ENCODE measurements at places on chromosomes 11 and 22.
A peak's percentile ranks its signal among the peaks of the same experiment; 100 is the strongest.

DNA sequence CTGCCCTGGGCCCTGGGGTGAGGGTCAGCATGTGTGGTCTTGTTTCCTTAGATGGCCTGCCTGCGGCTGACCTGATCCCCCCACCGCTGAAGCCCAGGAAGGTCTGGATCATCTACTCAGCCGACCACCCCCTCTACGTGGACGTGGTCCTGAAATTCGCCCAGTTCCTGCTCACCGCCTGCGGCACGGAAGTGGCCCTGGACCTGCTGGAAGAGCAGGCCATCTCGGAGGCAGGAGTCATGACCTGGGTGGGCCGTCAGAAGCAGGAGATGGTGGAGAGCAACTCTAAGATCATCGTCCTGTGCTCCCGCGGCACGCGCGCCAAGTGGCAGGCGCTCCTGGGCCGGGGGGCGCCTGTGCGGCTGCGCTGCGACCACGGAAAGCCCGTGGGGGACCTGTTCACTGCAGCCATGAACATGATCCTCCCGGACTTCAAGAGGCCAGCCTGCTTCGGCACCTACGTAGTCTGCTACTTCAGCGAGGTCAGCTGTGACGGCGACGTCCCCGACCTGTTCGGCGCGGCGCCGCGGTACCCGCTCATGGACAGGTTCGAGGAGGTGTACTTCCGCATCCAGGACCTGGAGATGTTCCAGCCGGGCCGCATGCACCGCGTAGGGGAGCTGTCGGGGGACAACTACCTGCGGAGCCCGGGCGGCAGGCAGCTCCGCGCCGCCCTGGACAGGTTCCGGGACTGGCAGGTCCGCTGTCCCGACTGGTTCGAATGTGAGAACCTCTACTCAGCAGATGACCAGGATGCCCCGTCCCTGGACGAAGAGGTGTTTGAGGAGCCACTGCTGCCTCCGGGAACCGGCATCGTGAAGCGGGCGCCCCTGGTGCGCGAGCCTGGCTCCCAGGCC, 12.7 kb downstream of the TMEM121B start:
- no peak for DNase-seq

DNA sequence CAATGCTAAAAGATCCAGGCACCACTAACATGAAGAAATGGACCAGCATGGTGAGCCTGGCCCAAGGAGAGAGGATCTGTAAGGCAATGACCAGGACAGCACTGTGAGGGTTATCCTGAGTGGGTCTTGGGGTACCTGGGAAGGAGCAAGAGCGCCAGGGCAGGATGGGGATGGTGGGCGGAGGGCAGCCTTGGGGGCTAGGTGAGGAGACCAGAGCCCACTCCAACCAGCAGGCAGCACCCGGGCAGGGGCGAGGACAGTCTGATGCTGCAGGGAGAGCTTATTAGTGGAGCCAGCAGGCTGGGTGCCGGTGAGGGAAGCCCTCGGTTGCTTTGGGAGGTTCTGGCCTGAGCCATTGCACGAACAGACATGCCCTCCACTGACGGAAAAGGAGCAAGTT, 10.7 kb upstream of the NAP1L4 start:
- DNase-seq, result no peak

GRCh38 chr11:95337972-95338429, 107.0 kb upstream of the SESN3 start:
- DNase-seq, result peak; percentile 45

DNA sequence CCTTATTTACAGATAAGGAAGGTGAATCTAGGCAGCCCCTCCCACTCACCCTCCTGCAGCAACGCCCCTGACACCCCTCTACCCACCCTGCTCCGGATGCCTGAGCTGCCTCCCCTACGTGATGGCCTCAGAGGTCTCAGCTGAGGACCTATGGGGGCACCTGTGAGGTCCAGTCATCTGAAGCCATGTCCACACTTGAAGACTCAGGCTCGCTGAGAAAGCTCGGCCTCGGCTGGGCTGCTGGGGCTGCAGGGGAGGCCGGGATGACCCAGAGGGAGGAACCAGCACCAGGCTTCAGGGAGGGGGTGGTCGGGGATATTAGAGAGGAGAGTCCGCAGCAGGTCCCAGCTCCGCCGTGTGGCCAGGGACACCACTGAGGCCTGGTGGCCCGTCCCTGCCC, 92.8 kb downstream of the BRD1 start:
- no peak for DNase-seq

- DNase-seq, result no peak
Measured at GRCh38 chr11:63553759-63554158, 9.4 kb downstream of the PLAAT2 start.

DNA sequence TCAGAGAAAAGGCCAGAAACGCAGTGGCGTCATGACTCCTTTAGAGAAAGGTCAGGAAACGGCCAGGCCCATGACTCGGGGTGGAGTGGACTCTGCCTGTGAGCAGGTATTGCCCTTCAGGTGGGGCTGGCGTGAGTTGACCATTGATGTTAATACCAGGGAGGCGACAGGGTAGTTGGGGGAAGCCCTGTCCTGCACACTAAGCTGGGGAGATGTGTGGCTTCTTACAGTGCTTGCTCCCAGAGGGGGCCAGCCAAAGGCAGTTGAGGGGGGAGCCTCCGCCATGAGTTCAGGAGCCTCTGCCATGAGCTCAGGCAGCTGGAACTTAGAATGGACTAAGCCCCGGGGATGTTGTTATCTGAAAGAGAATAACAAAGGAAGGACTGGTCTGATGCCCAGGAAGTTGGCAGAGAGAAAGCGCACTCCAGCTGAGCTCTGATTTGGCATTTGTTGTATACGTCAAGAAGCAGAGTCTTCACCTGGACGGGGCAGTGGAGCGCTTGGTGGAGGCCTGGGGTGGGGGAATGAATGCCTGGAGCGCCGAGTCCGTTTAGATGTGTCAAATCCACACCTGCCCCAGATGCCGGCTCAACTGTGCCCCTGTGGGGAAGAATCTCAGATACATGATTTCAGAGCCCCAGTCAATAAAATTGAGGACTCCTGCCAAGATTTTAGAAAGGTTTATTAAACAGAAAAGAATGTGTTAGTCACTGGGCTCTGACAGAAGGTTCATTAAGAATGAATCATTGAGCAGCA, 222.5 kb downstream of the TBC1D22A start:
- DNase-seq, result peak; percentile 85

- DNase-seq, result no peak
Measured at GRCh38 chr11:47437746-47438418, 11.1 kb downstream of the RAPSN start.

DNA sequence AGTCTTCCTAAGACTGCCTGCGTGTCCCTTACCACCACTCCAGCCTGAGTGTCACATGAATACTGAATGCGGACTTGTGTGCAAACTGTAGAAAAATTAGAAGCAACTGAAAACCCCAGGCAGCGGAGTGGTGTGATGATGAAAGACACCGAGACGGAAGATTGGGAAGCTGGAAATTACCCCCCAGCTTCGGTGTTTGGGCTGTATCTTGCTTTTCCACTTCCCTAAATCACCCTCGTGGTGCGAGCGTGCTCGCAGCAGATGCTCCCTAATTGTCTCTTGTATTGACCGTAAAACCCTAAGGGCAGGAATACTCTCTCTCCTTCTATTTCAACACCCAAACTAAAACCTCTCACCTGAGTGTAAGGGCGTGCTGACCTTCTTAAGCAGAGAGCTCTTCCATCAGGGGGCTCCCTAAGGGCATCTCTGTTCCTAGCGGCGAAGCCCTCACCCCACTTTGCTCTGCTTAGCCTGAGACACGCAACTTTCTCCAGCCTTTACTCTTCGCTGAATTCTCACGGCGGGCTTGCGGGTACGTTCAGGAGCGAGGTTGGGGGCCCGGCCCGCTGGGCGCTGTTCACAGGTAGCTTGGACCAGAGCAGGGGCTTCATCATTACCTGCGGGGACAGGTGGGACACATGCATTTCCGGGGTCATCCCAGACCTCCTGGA, 62.4 kb downstream of the CRYBB2 start:
- DNase-seq, result no peak

GRCh38 chr11:116510166-116510565, 262.6 kb downstream of the BUD13 start:
- no peak for DNase-seq

GRCh38 chr11:113553235-113553634, 78.0 kb upstream of the DRD2 start:
- peak; percentile 79 for DNase-seq

DNA sequence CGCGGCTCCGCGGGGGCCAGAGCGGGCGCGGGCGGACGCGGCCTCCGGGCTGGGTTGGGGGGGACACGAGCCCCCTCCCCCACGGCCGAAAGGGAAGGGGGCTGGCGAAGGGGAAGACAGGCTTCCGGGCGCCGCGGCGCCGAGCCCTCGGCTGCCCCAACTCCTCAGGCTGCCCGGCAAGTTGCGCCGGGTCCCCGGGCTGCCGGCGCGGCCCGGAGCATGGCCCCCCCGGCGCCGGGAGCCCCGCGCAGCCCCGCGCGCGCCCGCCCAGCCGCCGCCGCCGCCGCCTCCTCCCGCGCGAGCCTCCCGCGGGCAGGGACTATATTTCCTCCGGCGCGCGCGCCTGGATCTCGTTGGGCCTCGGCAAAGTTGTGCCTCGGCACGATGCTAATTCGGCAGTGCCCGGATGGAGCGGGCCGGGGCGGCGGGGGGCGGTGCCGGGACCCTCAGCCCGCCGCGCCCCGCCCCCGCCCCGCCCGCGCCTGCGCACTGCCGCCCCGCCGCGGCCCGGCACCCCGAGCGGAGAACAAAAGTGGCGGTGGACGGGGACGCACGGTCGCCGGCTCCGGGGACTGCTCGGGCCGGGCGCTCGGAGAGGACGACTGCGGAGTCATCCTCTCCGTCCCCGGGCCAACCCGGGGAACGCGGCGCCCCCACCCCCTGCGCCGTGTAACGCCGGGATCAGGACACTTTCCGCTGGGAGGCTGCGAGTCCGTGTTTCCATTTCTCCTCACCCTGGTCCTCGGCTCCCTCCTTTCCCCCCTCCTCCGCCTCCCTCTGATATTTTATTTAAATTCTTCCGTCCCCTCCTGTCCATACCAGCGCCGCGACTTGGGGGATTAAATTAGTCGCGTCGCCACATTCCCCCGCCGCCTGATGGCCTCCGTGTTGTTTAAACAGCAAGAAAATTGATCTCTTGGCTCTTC, at the start of gene PHF21B:
TSS of gene PHF21B (minus strand) at position 400 of the 926 bp plus-strand sequence. CDS start 456 bp downstream, outside the sequence.
- no peak for DNase-seq

- DNase-seq, result peak; percentile 21
Measured at GRCh38 chr11:12403122-12403996, 26.0 kb downstream of the PARVA start.

- no peak for DNase-seq
Measured at GRCh38 chr11:134391656-134392055, 20.4 kb downstream of the B3GAT1 start.

DNA sequence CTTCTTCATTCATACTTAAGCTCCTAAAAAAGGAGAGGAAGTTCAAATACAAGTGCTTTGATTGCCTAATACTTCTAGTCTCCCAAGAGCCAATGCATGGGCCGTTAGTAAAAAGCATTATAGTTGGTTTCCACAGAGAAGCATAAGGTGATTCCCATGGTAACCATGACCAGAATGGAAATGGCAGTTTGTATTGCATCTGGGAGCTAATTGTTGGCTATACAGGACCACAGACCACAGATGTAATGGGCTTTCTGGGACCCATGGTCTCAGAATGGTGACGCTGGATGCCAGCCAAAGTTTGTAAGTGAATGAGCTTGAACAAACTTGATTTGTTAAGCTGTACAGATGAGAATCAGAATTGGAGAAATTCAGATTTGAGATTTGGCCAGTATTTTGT, 333.9 kb upstream of the C11orf87 start:
- no peak for DNase-seq

DNA sequence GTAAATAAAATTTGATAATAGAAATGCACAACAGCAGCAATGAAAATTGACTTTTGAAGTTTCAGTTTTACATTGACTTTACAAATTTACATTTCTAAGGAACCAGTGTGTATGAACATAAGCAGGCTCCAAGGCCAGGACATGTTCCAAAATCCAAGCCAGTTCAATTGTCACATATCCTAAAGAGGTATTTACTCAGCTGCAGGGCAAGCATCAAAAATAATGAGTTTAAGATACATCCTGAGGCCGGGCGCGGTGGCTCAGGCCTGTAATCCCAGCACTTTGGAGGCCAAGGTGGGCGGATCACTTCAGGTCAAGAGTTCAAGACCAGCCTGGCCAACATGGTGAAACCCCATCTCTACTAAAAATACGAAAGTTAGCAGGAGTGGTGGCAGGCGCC, 39.0 kb upstream of the AKIP1 start:
- no peak for DNase-seq

GRCh38 chr11:100920593-100920992, 209.0 kb downstream of the PGR start:
- DNase-seq, result peak; percentile 13

GRCh38 chr22:31347251-31348008, 1.3 kb upstream of the PATZ1 start:
- peak; percentile 47 for DNase-seq

DNA sequence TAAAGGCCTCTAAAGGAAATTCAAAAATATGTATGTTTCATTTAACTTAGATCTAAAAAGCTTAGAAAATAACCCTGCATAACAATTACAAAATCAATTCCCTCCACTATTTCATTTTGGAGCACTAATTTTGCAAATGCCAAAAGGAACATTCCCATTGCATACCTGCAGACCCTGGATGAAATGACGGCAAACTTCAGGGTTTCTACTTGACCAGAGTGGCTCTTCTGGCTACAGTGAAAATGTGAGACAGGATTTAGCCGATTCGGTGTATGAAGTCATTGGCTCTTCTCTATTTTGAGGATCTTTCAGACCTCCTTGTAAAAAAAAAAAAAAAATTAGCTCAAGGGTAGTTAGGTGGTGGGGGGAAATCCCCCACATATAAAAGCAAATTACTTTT, 44.1 kb downstream of the PAX6 start:
- DNase-seq, result no peak

DNA sequence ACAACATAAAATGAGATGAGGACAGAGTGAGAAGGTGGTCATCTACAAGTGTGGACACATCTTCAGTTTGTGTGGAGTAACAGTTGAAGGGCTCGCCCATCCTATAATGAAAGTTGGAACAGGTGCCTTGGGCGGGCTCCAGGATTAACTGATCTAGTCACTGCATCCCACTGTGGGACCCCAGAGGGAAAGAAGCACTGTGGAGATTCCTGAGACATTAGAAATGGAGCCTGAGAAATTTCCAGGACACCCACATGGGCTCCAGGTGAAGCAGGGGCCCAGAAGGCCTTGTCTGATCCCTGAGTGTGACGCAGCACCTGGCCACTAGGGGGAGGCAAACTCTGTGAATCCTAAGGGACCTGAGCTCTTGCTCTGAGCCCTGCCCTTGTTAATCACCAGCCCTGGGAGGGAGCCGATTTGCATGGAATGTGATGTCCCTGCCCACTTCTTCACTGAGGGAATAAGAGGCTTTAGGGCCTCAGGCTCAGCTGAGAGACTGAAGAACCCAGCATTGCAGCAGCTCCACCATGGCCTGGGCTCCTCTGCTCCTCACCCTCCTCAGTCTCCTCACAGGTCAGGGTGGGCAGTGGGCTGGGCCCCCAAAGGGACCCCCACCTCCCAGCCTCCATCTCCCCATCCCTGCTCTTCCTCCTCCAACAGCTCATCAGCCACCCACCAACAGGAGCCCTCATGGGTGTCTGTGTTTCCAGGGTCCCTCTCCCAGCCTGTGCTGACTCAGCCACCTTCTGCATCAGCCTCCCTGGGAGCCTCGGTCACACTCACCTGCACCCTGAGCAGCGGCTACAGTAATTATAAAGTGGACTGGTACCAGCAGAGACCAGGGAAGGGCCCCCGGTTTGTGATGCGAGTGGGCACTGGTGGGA, 98.4 kb downstream of the VPREB1 start:
- peak; percentile 79 for DNase-seq
